ENCODE measurements at places on chromosomes 5 and 9.

- DNase-seq: no peak
Measured at GRCh38 chr9:34662526-34663302, at the start of gene CCL27. CCL27 (minus strand) TSS chr9:34662657; CDS start chr9:34662633, 24 bp downstream.

DNA sequence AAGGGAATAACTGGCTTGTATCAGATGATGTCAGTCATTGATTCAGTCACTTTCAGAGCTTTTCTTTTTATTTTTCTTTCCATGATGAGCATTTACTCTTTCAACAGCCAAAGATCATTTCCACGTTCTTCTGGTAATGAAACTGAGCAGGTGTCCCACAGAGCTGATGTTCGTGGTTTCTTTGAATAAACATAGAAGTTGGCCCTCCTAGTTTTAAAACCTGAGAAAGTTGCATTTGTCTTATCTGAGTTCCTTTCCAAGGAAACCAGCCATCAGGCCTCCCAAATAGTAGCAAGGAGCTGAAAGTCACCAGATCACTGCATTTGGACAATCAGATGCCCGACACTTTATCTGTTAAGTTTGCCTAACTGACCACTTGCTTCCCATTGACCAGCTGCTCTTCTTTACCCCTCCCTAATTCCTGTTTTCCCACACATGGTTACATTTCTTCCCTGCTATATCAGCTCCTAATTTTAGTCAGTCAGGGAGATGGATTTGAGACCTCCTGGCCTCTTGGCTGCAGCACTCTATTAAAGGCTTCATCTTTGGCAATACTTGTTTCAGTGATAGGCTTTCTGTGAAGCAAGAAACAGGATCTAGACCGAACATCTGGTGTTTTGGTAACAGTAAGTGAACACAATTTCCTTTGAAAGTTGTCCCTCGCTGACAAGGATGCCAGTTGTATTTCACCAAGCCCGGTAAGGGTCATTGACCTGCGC, 420.8 kb downstream of the CHSY3 start:
- DNase-seq: no peak

DNA sequence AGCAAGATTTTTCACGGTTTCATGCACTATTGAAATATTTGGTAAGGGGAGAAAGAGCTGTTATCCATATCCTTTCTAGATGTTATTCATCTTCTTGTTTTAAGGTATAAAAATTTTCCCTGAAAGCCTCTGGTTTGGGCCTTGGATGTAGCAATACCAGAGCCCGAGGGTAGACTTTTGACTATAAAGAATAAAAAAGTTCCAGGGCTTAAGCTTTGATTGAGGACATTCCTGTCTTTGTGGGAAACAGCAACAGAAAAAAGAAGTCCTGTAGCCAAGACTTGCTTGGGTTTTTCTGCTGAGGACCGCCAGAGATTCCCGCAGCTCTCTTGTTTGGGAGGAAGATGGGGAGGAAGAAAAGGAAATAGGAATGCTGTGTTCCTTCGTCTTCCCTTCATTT, 440.0 kb upstream of the WWC1 start:
- no peak for DNase-seq

GRCh38 chr9:112295174-112295573, 38.2 kb downstream of the PTBP3 start:
- no peak for DNase-seq

DNA sequence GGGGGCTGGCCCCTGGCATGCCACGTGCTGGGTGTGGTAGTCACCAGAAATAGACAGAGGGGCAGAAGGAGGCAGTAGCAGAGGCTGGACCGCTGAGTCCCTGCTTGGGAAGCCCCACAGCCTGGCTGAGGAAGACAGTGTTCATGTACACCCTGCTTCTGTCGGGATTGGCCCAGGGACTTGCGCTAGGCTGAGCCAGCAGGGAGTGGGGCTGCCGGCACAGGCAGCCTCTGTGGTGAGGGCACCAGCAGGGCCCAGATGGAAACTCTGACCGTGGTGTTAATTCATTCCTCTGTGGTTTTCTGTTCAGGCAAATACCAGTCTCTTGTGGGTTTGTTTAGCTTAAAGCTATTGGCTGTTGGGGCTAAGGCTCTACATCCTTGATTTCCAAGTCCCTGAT, 108.6 kb upstream of the RAD23B start:
- peak; percentile 56 for DNase-seq

Measured in fibroblast of skin of right quadriceps (primary cell).